ENCODE measurements at places on chromosomes 3 and 15.
A peak's percentile ranks its signal among the peaks of the same experiment; 100 is the strongest.

DNA sequence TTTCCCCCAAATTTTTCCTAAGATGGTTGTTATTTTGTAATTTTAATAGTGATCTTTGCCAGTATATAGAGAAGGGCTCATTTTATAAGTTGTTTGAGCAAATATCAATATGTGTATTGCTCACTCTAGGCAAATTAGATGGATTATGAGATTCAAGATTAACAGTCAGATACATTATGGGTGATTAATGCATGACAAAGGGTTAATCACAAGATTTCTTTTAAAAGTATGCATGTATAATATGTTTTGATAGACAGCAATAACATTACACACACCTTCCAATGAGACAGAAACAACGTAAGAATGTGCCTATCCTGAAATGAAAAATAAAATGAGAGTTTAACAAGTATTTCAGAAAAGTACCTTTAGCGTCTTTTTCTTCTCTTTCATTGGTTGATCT lies 547.6 kb upstream of the AGTR1 start:
- DNase-seq = no peak

DNA sequence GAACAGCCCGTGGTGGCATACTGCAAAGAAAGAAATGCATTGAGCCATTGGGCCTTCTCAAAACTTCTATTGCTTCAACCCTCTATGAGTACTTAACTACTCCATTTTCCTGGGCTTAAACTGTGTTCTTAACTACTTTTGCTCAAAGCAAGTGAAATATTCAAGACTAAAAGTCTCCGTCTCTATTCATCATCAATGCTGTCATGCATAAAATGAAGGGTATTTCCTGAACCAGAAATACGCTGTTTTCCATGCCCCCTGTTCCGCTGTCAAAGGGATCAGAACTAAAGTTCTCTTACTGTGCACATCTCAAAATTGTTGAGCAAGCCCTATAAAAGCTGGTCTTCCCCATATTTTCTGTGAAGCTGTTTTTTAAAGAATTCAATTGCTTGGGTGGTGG lies 20.3 kb downstream of the SIAH2 start:
- DNase-seq = no peak

- DNase-seq = no peak
These were observed 7.7 kb downstream of the CMTM8 start for GRCh38 chr3:32246079-32246675.

GRCh38 chr3:104133630-104134029 lies 1233.1 kb upstream of the ALCAM start:
- DNase-seq = no peak

DNA sequence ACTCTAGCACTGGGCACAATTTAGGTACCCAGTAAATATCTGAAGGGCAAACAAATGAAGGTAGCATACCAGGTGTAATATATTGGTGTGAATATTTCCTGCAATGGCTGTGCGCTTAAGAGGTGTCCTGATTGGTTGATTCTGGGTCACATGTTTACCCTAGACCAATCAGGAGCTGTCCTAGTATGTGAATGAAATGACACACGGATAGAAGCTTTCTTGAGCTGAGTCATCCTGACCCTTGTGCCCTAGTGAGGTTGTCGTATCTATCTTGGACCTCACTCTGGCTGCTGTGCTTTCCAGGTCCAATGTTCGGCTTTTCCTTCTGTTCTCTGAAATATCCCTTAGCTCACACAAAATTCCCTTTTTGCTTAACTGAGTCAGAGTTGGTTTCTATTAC lies 58.1 kb upstream of the FOXP1 start:
- DNase-seq = peak; percentile 53

- DNase-seq = no peak
These were observed 258.5 kb downstream of the BBX start for GRCh38 chr3:107781253-107781652.

GRCh38 chr15:82393671-82394070 lies 35.9 kb upstream of the GOLGA6L9 start:
- no peak for DNase-seq

DNA sequence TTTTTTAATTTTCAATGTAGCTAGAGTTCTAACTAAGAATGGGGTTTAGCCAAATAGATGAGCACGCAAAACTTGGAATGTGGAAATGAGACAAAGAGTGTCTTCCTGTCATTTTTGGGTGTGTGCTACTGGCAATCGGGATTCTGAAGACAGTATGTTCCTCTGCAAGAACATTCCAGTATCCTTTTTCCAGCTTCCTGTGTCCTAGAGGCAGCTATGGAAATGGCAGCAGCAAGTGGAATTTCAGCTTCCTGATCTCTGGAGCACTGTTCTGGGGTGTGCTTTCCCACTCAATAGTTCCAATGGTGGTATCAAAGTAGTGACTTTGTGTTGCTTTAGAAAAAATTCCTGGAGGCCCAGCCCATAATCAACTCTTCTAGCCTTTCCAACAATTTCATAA lies 642.9 kb upstream of the KCNMB2 start:
- DNase-seq = no peak

GRCh38 chr3:144502402-144502801 lies 530.8 kb downstream of the DIPK2A start:
- DNase-seq = no peak
